Natural killer cell treated with Interleukin-12 subunit alpha and Interleukin-12 subunit beta and Interleukin-15 and Interleukin-18, amount 100 ng/mL, for 72 hours (primary cell): ENCODE measurements at places on chromosomes 1 and 21.

DNA sequence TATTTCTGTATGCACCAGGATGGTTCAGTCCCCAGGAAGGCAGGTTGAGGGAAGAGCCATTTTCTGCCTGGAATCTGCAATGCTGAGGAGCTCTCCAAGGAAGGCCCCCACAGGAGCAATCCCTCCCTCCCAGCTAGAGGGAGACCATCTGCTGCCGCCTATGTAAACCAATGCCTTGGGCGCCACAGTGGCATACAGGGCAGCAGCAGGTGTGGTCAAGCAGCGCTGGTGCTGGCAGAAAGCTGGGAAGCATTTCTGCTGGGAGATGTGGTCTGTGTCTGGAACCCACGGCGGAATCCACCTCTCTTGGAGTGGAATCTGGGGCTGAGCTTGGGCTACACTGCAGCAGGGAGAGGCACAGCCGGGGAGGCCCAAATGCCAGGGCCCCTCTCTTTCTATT lies 283.3 kb downstream of the RRAGC start:
- no peak for DNase-seq

GRCh38 chr1:228863776-228864175 lies 128.5 kb downstream of the RHOU start:
- DNase-seq, result no peak

GRCh38 chr1:5886541-5887348 lies 105.5 kb downstream of the NPHP4 start:
- DNase-seq, result no peak

DNA sequence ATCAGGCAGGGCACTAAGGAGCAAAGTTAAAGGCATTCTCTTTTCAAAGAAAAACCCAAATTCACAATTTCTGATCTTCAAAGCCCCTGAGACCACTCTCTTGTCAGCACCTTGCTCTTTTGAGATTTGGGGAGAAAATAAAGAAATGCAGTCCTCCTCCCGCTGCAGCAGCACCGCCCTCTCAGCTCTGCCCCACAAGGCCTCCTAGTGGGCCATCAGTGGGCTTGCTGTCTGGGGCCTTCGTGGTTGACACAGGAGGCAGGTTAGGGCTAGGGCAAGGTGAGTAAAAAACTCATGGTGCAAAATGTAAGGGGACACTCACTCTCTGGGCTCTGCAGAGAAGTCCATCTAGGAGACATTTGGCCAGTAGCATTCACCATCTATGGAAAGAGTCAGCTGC lies 67.4 kb upstream of the CTTNBP2NL start:
- DNase-seq, result no peak

DNA sequence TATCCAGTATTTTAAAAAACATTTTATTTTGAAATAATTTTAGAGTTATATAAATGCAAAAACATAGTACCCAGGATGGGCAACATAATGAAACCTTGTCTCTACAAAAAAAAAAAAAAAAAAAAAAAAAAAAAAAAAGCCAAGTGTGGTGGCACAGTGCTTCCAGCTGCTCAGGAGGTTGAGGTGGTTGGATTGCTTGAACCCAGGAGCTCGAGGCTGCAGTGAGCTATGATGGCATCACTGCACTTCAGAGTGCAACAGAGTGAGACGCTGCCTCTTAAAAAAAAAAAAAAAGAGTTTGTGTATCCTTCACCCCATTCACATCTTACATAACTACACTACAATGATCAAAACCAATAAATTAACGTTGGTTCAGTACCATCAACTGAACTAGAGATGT lies 115.6 kb upstream of the KIF26B start:
- no peak for DNase-seq

DNA sequence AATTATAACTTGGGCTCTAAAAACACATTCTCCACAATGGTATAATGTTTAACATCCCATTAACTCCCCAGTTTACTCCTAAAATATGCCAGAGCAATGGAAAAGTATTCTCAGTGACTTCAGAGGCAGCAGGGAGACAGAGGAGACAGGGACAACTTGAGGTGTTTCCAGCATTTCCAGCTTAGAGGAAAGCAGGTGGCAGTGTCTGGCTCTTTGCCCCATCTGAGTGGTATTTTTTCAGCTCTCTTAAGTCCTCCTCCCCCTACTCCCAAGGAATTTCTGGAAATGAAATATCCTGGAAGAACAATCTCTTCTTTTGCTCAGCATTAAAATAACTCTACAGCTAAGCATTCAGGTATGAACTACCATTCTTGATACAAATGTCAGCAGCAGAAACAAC lies 10.8 kb upstream of the ERMAP start:
- no peak for DNase-seq

GRCh38 chr1:31781138-31781755 lies 17.1 kb upstream of the ADGRB2 start:
- no peak for DNase-seq

DNA sequence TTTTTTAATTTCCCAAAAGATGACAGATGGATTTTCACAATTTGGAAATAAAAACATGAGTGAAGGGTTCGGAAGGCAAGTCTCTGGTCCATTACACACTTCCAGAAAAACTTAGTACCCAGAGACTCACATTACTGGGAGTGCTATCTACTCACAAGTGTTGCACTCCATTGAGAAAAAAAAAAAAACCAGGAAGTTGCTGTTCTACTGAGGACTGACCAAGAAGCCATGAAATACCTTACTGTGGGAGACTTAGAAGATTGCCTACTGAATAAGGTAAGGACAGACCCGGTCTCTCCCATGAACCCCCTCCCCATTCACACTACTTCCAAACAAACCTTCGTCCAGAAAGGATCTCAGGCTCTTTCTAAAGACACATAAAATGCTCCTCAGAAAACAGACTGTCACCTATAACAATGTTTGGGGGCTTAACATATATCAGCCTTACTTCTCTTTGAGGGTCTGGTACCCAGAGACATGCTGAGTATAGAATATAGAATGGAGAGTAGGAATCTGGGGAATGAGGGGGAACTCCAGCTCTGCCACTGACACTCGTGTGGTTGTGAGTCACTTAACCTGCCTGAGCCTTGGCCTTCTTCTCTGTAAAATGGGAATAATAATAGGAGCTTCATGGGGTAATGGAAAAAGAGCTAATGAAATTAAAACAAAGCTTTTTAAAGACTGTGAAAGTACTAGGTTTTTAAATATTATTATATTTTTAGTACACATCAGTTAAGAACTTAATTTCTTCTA lies 1.4 kb downstream of the MAB21L3 start:
- DNase-seq, result no peak

DNA sequence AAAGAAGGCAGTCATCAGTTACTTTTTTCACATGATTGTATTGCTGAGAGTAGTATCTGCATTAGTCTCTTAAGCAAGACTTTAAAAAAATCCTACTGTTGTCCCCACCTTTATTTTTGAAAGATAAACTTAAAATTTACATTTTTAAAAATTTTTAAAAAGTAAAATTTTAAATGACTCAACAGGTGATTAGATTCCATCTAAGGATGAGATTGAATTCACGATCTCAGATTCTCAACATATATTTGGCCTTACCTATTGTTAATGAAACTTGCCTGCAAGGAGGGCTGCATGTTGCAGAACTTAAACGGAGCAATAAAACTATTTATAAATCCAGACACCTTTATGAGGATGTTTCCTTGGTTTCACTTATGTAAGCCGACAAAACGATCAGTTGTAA lies 75.2 kb downstream of the OLFML2B start:
- no peak for DNase-seq

DNA sequence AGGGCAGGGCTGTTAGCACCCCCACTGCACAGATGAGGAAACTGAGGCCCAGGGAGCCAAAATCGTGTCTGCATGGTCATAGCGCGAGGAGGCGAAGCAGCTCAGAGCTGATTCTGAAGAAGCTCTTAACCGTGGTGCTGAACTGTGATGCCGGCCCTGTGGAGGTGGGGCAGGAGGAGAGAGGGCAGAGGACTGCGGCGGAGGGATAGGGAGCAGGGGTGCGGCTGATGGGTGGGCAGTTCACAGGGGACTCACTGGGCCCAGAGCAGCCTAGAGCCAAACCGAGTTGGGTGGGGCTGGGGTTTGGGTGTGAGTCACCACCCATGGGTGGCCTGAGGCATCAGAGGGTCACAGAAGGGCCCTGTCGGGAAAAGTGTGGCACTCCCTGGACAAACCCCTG lies 74.7 kb downstream of the RAP1GAP start:
- DNase-seq, result no peak

- no peak for DNase-seq
Observed at GRCh38 chr1:8421721-8422120, 103.8 kb downstream of the SLC45A1 start.

GRCh38 chr1:33687000-33687399 lies 176.9 kb upstream of the HMGB4 start:
- DNase-seq, result no peak

DNA sequence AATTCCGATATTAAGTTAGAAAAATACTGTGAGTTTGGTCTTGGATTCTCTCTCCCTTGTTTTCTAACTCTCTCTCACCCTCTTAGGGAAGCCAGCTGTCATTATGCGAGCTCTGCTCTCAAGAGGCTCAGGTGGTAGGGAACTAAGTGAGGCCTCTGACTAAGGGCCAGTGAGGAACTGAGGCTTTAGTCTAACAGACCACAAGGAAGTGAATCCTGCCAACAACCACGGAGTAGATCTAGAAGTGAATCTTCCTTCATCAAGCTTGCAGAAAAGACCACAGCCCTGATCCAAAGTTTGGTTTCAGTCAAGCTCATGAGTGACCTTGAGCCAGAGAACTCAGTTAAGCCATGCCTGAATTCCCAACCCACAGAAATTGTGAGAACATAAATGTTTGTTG lies 180.1 kb upstream of the PRMT6 start:
- DNase-seq, result no peak

GRCh38 chr1:226388131-226388530 lies 19.8 kb downstream of the PARP1 start:
- no peak for DNase-seq

GRCh38 chr1:186016856-186017255 lies 282.7 kb downstream of the HMCN1 start:
- DNase-seq, result no peak

DNA sequence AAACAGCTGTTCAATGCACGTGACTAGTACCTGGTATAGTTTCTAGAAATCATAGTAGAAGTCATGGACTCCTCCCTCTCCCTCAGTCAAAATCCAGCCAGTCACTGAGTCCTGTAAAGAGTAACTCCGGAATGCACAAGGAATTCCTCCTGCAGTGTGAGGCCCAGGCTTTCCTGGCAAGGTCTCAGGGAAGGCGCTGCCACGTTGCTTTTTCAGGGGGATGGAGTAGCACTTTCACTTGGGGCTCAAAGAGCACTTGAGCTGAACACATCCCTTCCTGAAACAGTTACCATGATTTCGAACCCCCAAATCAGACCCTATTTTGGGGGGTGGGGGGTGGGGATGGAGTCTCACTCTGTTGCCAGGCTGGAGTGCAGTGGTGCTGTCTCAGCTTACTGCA lies 26.4 kb upstream of the LRRC8D start:
- no peak for DNase-seq

DNA sequence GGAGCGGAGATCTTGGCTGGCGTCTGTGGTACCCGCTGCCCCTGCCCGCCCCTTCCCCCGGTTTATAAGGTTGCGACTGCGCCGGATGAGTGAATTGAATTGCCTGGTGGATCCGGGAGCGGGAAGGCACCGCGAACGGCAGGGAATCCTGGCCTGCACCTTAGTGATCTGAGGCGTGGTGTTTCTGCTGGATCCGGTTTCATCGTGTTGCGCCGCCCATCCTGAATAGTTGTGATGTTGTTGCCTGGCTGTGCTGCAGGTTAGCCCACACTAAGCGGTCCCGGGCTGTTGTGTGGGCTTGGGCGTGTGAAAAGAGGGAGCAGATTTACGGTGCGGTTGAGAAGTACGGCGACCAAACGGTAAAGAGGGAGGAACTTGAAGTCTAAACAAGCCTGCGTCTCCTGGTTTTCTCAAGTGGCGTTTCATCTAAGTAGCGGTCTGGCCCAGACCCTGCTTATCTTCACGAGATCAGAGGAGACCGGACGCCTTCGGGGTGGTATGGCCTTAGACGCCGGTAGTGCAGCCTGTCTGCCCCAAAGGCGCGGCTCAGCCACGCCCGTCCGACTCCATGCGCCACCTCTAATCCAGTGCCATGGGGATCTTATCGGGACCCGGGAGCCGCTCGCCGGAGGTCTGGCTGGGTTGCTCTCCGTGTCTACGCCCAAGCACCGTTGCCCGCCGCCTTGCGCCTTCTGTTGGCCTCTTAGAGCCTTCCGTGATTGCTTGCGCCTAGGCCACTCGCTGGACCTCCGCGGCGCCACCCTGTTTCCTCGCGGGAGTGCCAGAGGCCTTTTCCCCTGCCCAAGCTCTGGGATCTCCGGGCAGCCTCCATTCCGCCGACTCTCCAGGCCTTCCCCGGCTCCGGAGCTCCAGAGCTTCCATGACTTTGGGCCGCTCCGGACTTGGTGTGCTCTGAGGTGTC lies 87.5 kb upstream of the RHOU start:
- no peak for DNase-seq

- no peak for DNase-seq
Observed at GRCh38 chr1:222697203-222697602, 15.1 kb downstream of the AIDA start.

DNA sequence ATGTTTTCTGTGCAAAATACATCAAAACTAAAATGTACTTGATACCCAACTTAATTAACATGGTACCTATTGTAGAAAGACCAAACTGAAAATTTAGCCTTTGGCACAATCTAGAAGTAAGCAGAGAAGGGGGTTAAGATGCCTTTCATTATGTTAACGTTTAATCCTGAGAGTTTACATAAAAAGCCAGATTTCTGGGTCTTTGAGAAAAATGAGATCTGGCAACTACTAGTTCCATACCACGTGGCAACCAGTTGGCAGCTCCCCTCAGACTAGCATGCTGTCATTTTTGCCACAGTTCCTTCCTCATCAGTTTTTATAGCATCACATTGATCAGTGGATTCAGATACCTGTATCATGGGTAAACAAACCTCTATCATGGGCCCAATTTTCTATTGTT lies 1.5 kb downstream of the RO60 start:
- no peak for DNase-seq

GRCh38 chr1:109930252-109930993 lies 19.8 kb downstream of the CSF1 start:
- DNase-seq, result no peak

- DNase-seq, result no peak
Observed at GRCh38 chr1:62924983-62925790, 141.3 kb downstream of the ATG4C start.

DNA sequence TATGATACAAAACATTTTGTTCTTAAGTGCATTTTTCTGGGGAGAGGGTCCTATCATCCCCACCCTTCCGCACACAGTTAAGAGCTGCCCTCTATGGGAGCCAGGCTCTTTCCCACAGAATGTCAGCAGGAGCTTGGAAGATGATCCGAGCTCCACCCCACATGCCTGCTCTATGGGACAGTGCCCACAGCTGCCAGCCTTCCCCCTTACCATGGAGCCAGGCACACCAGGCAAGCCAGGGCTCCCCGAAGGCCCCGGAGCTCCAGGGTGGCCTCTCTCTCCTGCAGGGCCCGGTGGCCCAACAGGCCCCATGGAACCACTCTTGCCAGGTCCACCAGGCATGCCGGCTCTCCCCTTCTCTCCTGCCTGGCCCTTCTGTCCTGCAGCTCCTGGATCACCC lies 10.4 kb upstream of the PEF1 start:
- DNase-seq, result no peak

GRCh38 chr1:116256875-116257274 lies 116.2 kb upstream of the ATP1A1 start:
- DNase-seq, result no peak

- no peak for DNase-seq
Observed at GRCh38 chr1:117572546-117572945, 33.3 kb upstream of the TENT5C start.
